ENCODE measurements at places on chromosomes 6 and 20. TPM values are rescaled to one million over a fixed set of nuclear protein-coding genes. Genes with fewer than 3 reads are reported as not detected.

Gene PPARD
- 2.8 TPM for total RNA-seq

Gene PHACTR1
- total RNA-seq, result not detected

- DNase-seq, result no peak
Measured at GRCh38 chr6:37323580-37323979, 30.2 kb upstream of the RNF8 start.

GRCh38 chr6:38370653-38371601 lies 268.8 kb downstream of the BTBD9 start:
- DNase-seq, result no peak

Data from Caki2 (cell line).